ENCODE measurements at places on chromosomes 6 and 20.

GRCh38 chr6:148261470-148261869 lies 81.2 kb upstream of the SASH1 start:
- no peak for DNase-seq

DNA sequence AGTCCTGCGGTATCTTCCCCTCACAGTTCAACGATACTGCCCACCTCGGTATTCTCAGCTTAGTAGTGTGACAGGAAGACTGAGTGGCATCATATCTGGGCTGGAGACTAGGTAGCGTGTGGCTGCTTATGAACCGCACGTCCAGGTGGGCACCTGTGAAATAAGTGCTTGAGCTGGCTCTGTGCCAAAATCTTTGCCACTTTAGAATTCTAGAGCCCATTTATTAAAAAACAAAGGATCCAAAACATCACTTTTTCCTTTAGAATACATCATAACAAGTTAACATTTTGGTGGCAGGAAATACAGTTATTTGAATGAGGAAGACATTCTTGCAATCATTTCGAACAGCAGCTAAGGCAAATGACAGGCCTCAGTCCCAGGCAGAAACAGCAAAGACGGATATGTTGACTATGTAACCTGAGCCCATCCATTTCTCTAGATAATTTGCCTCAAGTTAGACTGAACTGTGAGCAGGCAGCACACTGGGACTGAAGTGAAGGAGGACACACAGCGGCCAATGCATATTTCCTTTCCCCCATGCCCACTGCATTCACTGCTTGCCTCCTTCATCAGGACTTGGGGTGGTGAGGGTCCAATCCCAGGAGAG lies 136.6 kb downstream of the GMDS start:
- DNase-seq, result peak; percentile 64

DNA sequence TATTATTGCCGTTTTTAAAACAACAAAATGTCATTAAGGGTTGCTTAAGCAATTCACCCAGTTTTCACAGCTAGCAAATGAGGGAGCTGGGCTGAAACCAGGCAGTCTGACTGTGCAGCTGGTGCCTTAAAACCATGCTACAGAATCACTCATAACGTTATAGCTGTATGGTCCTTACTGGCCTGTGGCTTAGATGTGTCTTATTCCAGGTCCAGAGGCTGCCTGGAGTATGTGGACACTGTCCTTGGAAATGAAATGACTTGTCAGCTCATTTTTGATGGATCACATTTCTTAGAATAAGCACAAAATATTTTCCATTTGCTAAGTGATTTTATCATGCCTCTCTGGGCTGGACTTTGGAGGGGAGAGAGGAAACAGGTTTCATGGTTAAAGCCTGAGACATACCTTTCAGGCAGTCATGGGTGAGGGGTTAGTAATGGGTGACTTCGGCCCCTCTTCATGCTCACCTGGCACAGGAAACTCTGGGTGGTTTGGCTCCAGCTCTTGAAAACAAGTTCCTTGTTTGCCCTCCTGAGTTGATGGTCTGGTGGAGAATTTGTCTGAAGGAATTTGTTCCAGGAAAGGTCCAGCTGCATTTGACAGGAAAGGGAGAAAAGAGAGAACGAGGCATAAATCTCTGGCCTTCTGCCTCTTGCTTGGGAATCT lies 823.2 kb downstream of the DHX35 start:
- DNase-seq, result no peak

GRCh38 chr6:145009711-145010110 lies 724.6 kb downstream of the UTRN start:
- no peak for DNase-seq
